CD4-positive, alpha-beta T cell treated with Interleukin-15 for 4 hours (primary cell): ENCODE measurements at places on chromosomes 11 and 22.

GRCh38 chr22:46121523-46122287 lies 28.6 kb upstream of the PPARA start:
- no peak for DNase-seq

DNA sequence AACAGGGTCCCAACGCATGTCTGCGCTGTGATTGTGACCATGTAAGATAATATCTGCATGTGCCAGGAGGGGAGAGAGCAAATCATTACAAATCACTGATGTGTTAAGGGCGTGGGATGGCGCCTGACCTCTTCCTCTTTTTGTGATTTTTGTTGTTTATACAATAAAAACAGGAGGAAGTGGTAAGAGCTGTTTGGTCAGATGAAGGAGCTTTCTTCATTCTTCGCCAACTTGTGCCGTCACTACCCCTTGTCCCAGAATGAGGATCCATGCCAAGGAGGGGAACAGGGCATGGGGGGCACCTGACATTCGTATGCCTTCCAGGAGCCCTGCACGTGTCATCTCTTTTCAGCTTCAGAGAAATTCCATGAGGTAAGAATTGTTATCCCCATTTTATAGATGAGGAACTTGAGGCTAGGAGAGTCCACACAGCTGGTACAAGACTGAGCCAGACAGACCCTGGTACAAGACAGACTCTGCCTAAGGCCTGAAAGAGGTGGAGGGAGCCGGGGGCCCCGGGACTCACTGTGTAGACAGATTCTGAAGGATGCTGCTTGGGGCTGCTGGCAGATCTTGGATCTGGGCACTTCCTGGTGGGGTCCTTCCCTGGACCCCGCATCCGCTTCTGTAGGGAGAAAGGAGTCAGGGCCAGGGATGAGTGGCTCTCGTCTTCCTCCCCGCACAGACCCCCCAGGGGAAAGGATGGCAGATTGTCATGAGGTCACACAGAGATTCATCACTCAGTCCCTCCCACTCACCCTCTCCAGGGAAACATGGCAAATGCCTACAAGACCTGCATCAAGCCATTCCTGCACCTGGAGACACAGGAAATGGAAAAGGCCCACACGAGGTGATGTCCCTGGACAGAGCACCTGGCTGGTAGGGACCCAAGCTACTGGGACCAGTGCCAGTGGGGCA lies 34.6 kb downstream of the NFAM1 start:
- no peak for DNase-seq

GRCh38 chr11:57793351-57794115 lies 31.9 kb downstream of the CTNND1 start:
- DNase-seq = no peak

- DNase-seq = no peak
These were observed 35.7 kb downstream of the TBCEL start for GRCh38 chr11:121059605-121060004.

GRCh38 chr11:12235553-12235946 lies 125.2 kb downstream of the MICAL2 start:
- DNase-seq = no peak
